ENCODE measurements at places on chromosomes 4 and X.
A peak's percentile ranks its signal among the peaks of the same experiment; 100 is the strongest.

DNA sequence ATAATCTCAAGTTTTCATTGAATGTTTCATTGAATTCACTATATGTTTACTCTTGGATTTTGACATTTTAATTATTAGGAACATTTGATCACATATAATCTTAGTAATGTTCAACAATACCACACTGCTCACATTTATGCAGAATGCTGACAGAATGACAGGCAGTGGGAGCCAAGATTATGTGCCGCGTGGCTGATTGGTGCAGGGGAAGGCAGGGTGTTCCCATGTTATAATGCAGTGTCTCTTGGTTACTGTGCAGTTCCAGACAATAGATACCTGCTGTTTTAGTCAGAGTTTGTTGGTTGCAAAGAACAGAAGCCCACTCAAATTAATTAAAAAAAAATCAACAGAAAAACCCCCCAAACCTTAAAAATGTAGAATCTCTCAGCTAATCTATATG lies 33.0 kb downstream of the FHIP1A start:
- no peak for DNase-seq

- no peak for DNase-seq
Measured at GRCh38 chr4:1574601-1575417, 109.3 kb downstream of the FAM53A start.

DNA sequence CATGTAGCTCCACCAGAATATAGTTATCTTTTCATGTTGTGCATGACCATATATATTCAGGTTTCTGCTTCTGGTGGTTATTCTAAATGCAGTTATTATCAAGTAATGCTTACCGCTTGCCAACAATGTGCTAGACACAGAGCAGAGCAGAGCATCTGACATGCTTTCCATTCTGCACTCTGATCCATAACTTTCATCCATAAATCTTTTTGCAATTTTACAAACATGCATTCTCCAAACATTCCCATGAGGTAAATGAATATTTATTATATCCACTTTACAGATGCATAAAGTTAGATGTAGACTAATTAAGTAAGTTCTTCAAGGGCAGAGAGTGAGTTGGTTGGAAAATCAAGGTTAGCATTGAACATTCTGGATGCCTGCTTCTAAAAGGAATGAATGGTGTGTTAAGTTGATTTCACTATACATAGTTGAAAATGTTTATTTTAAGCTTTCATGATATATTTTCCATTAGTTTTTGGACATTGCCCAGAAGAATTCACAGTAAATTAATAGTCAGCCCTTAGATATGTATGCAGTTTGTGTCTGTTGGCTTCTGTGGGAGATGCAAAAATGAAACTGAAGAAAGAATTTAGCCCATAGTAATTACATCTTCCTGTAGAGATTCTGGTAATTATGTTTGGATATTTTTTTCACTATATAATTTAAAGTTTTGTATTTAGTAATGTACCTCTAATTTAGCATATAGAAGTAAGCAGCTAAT lies 867.8 kb downstream of the CCSER1 start:
- DNase-seq = no peak

DNA sequence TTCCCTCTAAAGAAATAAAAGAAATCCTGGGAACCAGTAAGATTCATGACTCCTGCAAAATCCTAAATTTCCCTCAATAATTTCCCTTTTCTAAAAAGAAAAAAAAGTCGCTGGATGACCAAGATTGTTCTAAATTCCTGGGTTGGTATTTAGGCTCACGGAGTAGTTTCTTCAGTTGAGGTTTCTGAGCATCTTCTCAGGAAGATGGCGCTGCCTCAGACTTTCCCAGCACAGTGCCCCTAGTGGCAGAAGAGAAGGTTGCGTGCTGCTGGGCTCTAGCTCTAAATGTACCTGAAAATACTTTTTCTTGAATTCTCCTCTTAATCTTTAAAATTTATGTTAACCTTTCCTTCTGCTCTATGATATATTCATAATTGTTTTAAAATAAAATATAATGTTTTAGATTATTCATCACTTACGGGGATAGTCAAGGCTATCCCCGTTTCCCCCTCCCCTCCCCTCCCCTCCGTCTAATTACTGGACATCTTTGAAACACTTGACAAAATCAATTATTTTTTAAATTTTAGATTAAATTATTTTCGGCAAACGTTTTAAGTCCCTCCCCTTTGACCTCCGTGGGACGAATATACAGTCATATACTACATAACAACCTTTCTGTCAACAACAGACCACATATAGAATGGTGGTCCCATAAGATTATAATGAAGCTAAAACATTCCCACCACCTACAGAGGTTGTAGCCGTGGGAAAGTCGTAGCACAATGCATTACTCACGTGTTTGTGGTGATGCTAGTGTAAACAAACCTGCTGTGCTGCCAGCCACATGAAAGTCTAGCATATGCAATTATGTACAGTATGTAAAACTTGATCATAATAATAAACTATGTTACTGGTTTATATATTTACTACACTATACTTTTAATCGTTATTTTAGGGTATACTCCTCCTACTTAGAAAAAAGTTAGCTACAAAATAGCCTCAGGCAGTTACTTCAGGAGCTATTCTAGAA lies 41.0 kb upstream of the GATB start:
- DNase-seq = peak; percentile 74

DNA sequence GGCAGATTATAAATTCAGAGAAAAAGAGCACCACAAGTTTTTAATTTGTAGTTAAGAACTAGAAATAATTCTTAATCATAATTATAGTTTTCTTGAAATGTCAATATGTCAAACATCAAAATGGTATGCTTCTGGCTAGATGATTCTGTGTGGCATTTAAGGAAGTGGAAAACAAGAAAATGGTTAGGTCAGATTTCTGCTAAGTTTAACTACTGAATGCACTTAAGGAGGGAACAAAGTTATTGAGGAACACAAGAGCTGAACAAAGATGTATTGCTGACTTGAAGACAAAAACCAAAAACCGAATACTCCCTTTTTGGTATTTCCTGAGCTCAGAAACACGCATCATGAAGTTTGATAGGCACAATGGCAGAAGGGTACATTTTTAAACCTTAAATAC lies 58.7 kb upstream of the GPR34 start:
- DNase-seq = no peak

DNA sequence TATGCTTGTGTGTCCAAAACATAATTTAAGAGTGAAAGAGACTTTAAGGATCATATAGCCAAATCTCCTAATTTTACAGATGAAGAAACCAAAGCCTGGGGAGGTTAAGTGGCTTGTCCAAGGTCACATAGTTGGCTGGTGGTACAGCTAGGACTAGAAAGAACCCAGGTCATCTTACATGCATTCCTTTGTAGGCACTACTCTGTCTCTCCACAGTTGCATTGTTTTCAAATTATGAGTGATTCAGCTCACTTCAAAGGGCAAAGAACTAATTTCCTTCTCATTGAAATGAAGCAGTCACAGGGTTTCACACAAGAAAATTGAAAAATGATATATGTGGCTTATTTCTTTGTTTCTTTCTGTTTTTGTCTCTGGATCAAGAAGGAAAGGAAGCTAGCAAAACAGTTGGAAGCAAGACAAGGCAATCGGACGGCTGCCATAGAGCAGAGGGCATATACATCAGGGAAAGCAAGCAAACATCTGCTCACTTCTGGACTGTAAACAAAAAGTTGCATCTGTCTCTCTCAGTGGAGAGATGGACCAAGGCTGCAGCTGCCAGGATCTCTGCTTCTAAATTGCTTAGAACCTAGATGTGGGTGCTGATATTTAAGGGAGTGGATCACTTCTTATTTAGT lies 107.5 kb upstream of the AMOT start:
- DNase-seq = peak; percentile 6

DNA sequence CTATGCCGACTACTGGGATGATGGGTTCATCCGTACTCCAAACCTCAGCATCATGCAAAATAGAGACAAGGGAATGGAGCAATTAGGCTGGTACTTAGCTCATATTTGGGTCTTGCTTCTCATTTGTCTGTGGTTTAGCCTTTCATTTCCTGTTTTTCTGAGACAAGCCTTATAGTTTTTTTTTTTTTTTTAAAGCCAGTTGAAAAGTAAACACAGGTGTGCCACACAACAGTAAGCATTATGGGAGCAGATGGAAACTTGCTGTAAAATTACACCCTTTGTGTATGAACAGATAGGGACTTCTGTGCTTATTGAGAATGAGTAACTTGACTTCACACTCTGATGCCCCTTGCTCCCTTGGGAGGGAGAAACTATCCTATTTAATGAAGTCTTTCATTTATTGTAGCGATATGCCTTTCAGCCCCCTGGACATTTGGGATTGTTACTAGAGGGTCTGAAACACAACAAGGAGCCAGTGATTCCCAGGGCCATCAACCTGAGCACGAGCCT lies 13.7 kb downstream of the RASSF6 start:
- DNase-seq = no peak

DNA sequence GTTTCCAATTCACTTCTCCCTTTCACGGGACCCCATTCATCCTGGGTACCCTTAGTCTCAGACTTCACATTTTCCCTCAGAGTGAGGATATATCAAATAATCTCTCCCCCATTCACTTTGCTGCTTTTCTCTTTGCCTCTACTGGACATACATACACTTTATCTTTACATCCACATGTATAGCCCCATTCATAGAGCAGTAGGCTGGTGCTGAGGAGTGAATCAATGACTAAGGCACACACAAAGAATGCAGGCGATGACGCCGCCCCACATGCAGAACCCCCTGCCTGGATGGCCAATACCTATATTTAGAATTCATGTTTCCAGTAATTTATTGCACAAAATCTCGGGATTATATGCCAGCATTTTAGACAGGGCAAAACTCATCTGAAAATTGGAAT lies 554.3 kb upstream of the TENM3 start:
- DNase-seq = no peak

DNA sequence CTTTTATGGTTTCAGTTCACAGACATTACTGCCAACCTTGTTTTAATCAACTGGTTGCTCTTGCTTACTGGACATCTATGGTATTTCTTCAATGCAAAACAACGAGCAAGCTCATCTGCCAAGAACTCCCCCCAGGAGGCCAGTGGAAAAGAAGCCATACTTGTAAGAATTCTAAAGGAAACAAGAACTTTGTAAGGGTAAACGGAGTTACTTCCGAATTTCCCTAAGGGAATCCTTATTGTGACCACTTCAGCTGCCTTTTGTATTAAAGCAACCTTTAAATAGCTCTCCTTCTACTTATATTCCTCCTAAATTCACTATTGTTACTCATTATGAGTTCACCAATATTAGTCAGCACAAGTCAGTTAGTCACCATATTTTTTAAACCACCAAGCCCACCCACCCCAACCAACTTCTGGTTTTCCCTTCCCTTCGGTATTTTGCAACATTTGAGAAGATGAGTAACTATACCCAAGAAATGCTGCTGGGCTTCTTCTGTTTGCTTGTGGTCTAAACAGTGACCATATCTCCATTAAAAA lies 602.8 kb upstream of the DIPK2B start:
- peak; percentile 73 for DNase-seq

DNA sequence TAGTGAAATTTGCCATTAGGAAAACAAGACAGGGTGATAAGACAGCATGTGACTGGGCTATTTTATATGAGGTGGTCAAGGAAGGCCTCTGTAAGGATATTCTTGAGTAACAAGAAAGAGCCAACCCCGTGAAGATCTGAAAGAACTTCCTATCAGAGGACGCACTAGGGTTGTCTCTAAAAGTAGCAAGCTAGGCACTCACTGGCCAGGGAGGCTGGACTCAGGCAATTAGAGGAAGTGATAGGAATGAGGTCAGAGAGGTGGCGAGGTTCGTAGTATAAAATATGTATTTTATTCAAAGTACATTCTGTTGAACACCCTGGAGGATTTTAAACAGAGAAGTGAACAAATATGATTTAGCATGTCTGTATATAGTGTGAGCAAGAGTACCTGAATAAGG lies 4.6 kb downstream of the BMPR1B start:
- DNase-seq = no peak

GRCh38 chr4:166363198-166363597 lies 490.2 kb downstream of the TLL1 start:
- no peak for DNase-seq

GRCh38 chrX:33840176-33840575 lies 291.9 kb downstream of the FAM47A start:
- DNase-seq = no peak

- DNase-seq = no peak
Measured at GRCh38 chrX:44422631-44423030, 79.2 kb upstream of the EFHC2 start.

- no peak for DNase-seq
Measured at GRCh38 chr4:158728236-158728635, 5.0 kb upstream of the PPID start.

- no peak for DNase-seq
Measured at GRCh38 chr4:3312362-3312761, 19.5 kb downstream of the RGS12 start.

- peak; percentile 15 for DNase-seq
Measured at GRCh38 chr4:169428376-169428775, 157.6 kb upstream of the SH3RF1 start.

GRCh38 chr4:22712529-22712928 lies 19.8 kb downstream of the GBA3 start:
- no peak for DNase-seq

DNA sequence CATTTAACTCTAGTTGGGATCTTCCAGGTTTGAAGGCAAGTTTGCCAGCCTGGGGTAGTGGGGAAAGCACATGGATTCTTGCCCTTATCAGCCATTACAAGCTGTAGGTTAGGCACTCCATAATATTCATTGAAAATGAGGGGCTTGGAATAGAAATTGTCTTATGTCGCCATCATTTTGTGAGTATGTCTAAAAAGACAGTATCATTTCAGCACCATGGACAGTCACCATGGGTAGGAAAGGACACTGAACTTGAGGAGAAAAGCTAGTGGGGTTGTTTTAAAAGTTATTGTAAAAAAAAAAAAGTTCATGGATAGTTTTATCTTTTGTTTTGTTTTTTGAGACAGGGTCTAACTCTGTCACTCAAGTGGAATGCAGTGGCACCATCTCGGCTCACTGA lies 356.1 kb downstream of the HNRNPD start:
- peak; percentile 42 for DNase-seq

- peak; percentile 80 for DNase-seq
Measured at GRCh38 chrX:119503484-119503861, 35.2 kb downstream of the SLC25A5 start.

DNA sequence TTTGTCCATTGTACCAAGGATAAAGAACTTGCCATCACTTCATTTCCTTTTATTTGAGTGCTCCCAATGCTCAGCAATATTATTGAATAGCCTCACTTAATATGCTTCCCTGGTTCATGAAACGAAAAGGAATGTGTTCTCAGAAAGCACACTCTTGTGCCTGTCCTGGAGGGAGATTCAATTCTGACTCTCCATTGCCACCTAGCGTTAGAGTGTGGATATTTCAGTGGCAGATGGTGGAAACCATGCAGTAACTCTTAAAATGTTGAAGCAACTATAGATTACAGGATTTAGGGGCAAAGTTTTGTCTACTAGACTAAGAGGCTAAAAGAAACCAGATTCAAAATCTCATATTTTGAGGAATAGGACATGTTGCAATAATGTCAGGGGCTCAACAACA lies 36.0 kb downstream of the GAB3 start:
- peak; percentile 77 for DNase-seq

GRCh38 chr4:31375936-31376335 lies 655.8 kb downstream of the PCDH7 start:
- DNase-seq = no peak

DNA sequence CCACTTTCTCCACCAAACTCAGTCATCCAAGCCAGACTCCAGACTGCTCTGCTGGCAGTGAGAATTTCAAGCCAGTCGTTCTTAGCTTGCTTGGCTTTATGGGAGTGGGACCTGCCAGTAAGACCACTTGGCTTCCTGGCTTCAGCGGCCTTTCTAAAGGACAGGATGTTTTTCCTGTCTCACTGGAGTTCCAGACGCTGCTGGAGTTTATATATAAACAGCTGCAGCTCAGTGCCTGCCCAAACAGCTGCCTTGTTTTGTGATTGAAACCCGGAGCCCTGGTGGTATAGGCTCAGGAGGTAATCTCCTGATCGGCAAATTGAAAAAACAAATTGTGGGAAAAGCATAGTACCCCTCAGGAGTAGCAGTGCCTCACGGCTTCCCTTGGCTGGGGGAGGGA lies 1165.8 kb upstream of the ADGRL3 start:
- DNase-seq = no peak
